ENCODE measurements at places on chromosomes 11 and 22. TPM values are rescaled to one million over a fixed set of nuclear protein-coding genes. Genes with fewer than 3 reads are reported as not detected.
A peak's percentile ranks its signal among the peaks of the same experiment; 100 is the strongest.

The DGCR8 gene
- 34.6 TPM for total RNA-seq

The PAK1 gene
- 20.2 TPM for total RNA-seq

The STK33 gene
- 11.4 TPM for total RNA-seq

The MS4A3 gene
- total RNA-seq: not detected

The OR2AT4 gene
- not detected for total RNA-seq

GRCh38 chr22:32920734-32921133 is 119.2 kb downstream of the TIMP3 start:
- DNase-seq: no peak
- H3K36me3 ChIP-seq: no peaks in the 10 kb centered on the region
- H3K4me1 ChIP-seq: no peaks in the 10 kb centered on the region
- no peak overlapping the region for H3K4me3 ChIP-seq

GRCh38 chr22:42131562-42131961 is 952 bp upstream of the CYP2D6 start:
- no peaks in the 10 kb centered on the region for H3K27me3 ChIP-seq
- no peak overlapping the region for H3K4me3 ChIP-seq
- no peak overlapping the region for H3K27ac ChIP-seq

DNA sequence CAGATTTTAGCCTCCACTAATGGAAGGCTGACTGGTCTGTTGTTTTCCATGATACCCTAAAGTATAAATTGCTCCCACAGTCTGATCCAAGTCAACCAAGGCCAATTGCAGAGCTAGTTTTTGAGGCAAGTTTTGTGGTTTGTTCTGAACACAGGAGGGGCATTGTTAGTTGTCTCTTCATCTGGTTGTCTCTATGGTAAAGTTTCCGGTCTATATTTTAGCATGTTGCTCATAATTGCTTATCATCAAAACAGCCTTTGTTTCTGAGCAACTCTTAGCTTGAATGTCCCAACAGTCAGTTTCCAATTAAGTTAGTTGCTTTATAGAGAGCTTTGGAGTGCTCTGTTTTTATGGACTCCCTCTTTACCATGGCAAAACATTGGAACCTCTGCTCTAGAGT is 217.6 kb upstream of the CARD18 start:
- no peak overlapping the region for H3K27ac ChIP-seq
- no peaks in the 10 kb centered on the region for H3K4me1 ChIP-seq
- H3K36me3 ChIP-seq: no peaks in the 10 kb centered on the region
- no peaks in the 10 kb centered on the region for H3K27me3 ChIP-seq

GRCh38 chr11:84142411-84142810 is 856.2 kb upstream of the CCDC90B start:
- DNase-seq: no peak
- no peak overlapping the region for H3K27ac ChIP-seq
- no peak overlapping the region for H3K4me3 ChIP-seq
- H3K4me1 ChIP-seq: no peaks in the 10 kb centered on the region

DNA sequence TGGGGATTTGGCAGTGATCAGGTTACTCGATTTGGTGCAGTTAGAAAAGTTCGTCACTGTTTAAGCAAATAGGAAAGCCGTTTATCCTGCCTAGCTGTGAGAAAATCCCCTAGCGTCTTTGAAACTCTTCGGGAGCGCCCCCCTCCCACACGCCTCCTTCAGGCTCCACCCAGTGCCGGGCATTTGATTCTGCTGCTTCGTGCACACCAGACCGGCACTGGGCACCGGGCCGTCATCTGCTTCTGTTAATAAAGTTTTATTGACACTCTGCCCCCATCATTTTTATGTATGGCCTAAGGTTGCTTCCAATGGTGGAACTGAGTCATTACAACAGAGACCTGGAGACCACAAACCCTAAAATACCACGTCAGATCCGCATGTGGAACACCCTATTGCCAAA is 50.9 kb downstream of the IGF2 start:
- no peaks in the 10 kb centered on the region for H3K36me3 ChIP-seq
- no peak overlapping the region for H3K27ac ChIP-seq
- no peaks in the 10 kb centered on the region for H3K4me1 ChIP-seq

DNA sequence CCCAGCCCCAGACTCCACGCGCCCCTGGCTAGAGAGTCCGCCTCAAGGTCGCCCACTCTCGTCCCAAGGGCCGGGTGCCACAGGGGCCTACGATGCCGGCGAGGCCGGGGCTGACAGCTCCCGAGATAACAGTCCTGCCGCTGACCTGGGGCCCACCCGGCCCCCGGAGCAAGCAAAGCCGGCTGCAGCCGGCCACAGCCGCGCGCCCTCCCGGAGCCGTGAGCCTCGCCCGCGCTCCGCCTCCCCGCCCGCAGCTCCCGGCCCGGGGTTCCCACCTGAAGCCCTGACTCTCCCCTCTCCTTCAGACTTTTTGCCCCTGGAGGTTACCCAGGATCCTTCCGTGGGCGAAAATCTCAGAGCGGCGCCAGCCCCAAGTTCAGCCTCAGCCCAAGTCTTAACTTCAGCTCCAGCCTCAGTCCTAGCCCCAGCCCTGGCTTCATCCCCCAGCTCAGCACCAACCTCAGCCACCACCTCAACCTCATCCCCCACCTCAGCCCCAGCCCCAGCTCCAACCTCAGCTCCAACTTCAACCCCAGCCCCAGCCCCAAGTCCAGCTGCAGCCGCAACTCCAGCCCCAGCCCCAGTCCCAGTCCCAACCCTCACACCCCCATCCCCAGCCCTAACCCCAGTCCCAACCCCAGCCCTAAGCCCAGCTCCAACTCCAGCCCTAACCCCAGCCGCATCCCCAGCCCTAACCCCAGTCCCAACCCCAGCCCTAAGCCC is 1.7 kb downstream of the KLHDC7B start:
- H3K4me1 ChIP-seq: peaks cover 39% of the 10 kb centered on the region
- H3K27ac ChIP-seq: no peak overlapping the region
- H3K36me3 ChIP-seq: peaks cover 3% of the 10 kb centered on the region
- H3K27me3 ChIP-seq: no peaks in the 10 kb centered on the region
- no peak overlapping the region for H3K4me3 ChIP-seq

DNA sequence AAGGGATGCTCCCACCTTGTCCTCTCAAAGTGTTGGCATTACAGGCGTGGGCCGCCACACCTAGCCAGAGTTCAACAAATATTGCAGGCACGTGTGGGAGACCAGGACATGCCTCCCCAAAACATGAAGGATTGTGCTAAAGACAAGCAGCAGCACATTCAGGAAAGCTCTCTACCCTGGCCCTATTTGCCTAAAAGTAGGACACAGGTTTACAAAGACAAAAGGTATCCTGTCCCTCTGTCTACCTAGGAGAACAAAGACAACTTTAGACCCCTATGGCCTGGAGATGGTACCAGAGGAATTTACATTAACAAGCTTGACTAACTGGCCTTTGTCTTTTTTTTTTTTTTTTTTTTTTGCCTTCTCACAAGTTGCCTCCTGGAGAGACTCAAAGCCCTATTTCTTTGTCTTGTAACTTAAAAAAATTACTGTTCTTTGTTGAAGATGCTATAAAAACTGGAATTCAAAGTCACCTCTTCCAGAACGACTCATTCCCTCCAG is 859 bp upstream of the ACCS start:
- H3K27ac ChIP-seq: peak overlapping the region; percentile 87
- DNase-seq: no peak
- H3K27me3 ChIP-seq: no peaks in the 10 kb centered on the region
- peaks cover 5% of the 10 kb centered on the region for H3K36me3 ChIP-seq

DNA sequence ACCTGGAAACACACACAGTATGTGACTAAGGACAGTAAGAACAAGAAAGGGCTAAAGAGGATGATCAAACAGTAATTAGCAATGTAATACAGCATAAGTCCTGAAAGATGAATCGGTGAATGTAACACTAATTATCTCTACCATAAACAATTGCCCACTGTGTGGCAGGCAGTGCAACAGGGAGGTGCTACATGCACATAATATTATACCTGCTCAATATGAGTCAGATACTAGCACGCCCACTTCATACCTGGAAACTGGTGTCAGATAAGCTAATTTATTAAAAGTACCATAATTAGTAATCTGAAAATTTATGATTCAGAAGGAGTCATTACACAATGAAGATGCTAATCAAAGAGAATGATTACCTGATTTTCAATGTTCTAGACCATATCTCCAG is 14.9 kb downstream of the CASP12 start:
- DNase-seq: no peak
- no peaks in the 10 kb centered on the region for H3K27me3 ChIP-seq
- H3K4me3 ChIP-seq: no peak overlapping the region
- H3K27ac ChIP-seq: no peak overlapping the region

DNA sequence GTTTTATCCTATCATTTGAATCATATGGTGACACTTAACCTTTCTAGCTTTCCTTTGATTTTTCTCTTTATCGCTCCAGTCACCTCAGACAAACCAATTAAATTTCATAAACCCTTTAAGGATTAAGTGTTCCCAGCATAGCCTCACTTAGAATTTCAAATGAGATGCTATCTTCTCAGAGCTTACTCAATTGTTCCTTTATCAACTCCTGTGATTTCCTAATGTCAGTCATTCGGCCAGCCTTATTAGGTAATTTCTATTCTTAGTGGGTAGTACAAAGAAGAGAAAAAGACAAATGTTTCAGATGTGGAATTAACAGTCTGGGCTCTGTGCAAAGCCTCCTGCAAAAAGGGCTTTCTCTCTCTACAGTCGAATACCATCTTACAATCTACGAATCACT is 77.1 kb upstream of the CCDC90B start:
- H3K27ac ChIP-seq: no peak overlapping the region
- H3K27me3 ChIP-seq: no peaks in the 10 kb centered on the region
- no peaks in the 10 kb centered on the region for H3K36me3 ChIP-seq
- H3K4me1 ChIP-seq: no peaks in the 10 kb centered on the region

DNA sequence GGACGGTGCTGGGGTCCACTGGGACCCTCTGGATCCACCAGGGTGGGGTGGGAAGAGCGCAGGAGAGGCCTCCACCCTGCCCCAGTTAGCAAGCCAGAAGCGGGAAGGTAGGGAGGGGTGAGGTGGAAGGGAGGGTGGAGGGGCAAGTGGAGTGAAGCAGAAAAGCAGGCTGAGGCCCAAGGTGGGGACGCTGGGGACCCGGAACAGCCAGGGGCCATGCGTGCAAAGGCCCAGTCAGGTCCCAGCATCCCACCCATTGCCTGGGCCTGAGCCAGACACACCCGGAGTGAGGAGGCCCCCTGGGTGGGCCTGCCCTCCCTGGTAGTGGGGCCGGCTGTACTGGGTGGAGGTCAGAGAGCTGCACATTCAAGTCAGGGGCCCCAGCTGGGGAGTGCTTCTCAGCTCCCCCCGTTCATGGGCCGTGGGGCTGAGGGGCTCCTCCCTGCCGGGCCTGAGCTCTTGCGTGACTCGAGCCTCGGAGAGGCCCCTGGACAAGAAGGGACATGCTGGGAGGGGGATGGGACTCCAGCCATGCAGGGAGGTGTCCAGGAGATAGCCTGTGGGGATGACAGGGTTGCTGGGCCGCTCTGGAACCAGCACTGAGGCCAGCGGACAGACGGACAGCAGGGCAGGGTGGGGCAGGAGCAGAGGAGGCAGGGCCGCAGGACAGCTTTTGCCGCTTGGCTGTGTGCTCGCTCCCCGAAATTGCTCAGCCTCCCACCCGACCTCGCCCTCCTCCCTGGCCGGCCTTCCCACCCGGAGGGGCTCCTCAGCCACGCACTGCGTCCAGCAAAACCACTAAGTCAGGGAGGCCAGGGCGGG is 7.7 kb downstream of the TNNT3 start:
- no peak overlapping the region for H3K4me3 ChIP-seq
- no peaks in the 10 kb centered on the region for H3K36me3 ChIP-seq
- no peak overlapping the region for H3K27ac ChIP-seq
- no peak for DNase-seq
- no peaks in the 10 kb centered on the region for H3K4me1 ChIP-seq
- peaks cover 24% of the 10 kb centered on the region for H3K27me3 ChIP-seq

GRCh38 chr11:125950696-125951651 is 5.1 kb downstream of the VSIG10L2 start:
- DNase-seq: no peak
- H3K36me3 ChIP-seq: no peaks in the 10 kb centered on the region
- H3K4me1 ChIP-seq: no peaks in the 10 kb centered on the region

GRCh38 chr11:99638073-99638553 is 617.4 kb downstream of the CNTN5 start:
- H3K27me3 ChIP-seq: no peaks in the 10 kb centered on the region
- DNase-seq: no peak
- H3K4me3 ChIP-seq: no peak overlapping the region

GRCh38 chr11:88106666-88107065 is 68.6 kb downstream of the RAB38 start:
- H3K27me3 ChIP-seq: no peaks in the 10 kb centered on the region
- H3K4me3 ChIP-seq: no peak overlapping the region
- no peak for DNase-seq
- no peaks in the 10 kb centered on the region for H3K36me3 ChIP-seq
- no peaks in the 10 kb centered on the region for H3K4me1 ChIP-seq
- no peak overlapping the region for H3K27ac ChIP-seq

GRCh38 chr11:56705784-56706396 is 7.0 kb downstream of the OR9G1 start:
- H3K27me3 ChIP-seq: no peaks in the 10 kb centered on the region
- no peak for DNase-seq
- no peak overlapping the region for H3K4me3 ChIP-seq

DNA sequence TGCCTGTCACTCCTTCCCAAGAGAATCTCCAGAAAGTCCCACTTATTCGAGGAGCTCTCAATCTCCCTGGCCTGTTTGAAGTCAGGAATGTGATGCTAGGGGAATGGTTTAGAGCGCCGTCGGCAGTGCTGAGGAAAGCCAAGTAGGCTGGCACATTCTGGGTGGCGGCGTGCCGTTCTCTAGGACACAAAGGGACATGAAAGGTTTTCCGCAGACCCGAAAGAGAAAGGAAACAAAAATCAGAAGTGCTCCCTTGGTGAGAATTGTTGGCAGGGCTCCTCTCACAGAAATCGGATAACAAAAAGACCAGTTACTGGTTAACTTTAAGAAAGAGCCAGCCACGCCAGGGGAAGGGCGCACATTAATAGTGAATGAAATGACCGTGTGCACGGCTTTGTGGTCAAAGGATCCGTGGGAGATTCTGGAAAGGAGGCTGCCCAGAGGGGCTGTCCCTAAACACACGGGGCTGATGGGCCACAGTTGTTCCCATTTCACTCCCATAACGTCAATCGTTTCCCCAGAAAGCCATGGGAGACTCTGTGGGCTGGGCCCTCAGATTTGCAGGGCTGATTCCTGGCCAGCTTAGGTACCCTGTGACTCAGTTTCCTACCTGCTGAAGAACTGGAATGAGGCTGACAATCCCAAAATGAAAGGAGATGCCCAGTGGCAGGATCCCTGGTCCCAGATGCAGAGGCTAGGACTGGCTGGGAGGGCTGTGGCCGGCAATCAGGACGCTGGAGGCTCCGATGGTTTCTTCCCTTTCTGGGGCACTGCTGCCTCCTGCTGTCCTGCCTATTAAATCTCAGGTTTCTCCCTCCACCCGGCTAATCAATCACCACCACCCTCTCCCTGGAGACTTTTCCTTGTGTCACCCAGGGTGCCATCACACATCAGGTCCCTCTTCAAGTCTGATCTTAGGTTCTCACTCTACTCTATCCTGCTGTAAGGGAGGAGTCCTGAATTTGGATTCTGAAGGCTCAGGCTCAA is 82.3 kb downstream of the RCN1 start:
- DNase-seq: no peak
- no peak overlapping the region for H3K27ac ChIP-seq
- no peaks in the 10 kb centered on the region for H3K4me1 ChIP-seq
- H3K36me3 ChIP-seq: no peaks in the 10 kb centered on the region
- H3K4me3 ChIP-seq: no peak overlapping the region

- H3K4me1 ChIP-seq: peaks cover 92% of the 10 kb centered on the region
- H3K27me3 ChIP-seq: no peaks in the 10 kb centered on the region
- no peak for DNase-seq
- peak overlapping the region; percentile 70 for H3K27ac ChIP-seq
Measured at GRCh38 chr11:3947061-3947460, 91.6 kb downstream of the STIM1 start.

- H3K4me1 ChIP-seq: peaks cover 85% of the 10 kb centered on the region
- peak overlapping the region; percentile 60 for H3K4me3 ChIP-seq
- peak overlapping the region; percentile 87 for H3K27ac ChIP-seq
- H3K27me3 ChIP-seq: no peaks in the 10 kb centered on the region
- DNase-seq: no peak
Measured at GRCh38 chr11:3880724-3881123, 25.3 kb downstream of the STIM1 start.
